ENCODE measurements at places on chromosomes 11 and 22.

DNA sequence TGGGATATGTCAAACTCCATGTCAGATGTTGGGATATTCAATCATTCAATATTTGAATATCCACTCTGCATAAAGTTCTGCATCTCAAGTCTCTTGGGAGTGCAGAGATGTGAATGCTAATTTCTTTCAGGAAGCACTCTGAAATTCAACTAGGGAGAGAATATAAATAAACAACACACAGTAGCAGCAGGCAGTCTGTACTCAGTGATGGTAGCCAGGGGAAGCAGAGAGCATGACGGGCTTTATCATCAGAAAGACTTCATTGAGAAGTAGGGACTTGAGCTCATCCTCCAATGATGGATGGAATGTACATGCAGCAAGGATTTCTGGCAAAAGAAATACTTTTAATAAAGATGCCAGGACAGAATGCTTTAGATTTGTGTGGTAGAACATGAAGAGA, 9.8 kb upstream of the TEAD1 start:
- no peak for DNase-seq

DNA sequence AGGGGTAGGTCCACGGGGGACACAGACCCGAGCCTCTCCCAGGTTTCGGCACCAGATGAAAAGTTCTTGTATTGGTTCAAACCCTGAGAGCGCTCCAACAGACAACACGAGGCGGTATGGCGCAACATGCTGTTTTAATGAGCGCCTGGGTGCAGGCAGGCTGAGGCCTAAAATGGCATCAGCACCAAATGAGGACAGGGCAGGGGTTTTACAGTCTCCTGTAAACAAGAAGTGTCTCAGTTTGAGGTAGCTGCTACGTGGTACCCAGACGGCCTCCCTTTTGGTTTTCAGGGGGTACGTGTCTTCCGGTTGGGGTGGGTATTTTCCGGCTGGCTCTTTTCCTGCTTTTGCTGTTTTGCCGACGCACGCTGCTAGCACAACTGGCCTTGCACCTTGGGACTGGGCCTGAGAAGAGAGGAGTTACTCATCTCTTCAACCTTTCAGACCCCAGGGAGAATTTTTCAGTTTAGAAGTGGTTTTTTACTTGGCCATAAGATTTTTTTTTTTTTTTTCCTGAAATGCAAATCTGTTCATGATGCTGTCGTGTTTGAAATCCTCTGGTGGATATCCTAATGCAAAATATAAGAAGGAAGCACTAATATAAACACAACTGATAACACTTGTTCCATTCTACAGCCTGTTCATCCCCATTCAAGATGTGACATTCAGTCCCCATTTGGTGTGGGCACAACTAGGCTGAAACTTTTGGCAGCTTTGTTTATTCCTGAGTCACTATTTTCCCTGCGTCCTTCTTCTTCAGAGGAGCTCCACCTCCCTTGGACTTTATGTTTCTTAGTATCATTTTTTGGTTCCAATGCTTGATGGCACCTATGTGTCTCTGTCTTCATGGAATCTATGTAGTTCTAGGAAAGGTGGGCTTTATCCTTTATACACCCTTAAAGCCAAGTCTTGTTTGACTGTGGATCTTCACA, 6.5 kb downstream of the PPFIBP2 start:
- no peak for DNase-seq

GRCh38 chr11:117217141-117218084, 14.5 kb downstream of the PCSK7 start:
- no peak for DNase-seq

DNA sequence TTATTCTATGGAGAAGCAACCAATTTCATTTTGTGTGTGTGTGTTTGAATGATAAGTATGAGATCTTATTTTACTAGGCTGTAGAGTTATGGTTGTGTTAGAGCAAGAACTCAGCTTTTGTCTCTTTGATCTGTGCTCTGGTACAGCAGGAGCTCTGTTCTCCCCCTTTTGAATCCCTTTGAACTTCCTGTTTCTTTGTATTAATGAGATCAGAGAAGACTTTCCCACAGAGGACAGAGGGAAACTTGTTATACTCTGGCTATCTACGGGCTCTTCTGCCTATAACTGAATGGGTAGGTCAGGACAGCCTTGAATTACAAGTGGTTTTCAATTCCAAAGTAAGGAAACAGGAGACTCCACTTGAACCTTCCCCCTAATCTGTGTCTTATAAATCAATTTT, 1015.0 kb upstream of the RAG2 start:
- no peak for DNase-seq

DNA sequence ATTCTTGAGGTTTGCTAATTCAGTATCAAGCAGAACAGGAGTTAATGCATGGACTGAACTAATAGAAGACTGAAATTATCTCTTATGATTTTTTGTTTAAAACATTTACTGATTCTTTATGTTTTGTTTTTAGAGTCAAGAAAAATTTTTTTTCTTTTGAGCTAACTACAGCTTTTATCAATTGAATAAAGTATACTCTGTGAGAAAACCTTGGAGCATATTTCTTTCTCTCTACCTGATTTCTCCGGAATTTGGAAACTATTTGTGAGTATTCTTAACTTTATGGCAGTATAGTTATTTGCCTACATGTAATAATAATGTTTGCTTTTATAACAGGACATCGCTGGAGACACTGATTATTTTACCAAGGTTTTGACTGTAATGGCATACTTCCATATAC, 18.1 kb upstream of the CRTAM start:
- no peak for DNase-seq

- DNase-seq, result no peak
Measured at GRCh38 chr22:27853424-27853823, 51.9 kb upstream of the MN1 start.

GRCh38 chr11:76371170-76371569, 9.8 kb downstream of the THAP12 start:
- peak; percentile 12 for DNase-seq

- DNase-seq, result no peak
Measured at GRCh38 chr11:11513422-11513821, 108.4 kb downstream of the GALNT18 start.

DNA sequence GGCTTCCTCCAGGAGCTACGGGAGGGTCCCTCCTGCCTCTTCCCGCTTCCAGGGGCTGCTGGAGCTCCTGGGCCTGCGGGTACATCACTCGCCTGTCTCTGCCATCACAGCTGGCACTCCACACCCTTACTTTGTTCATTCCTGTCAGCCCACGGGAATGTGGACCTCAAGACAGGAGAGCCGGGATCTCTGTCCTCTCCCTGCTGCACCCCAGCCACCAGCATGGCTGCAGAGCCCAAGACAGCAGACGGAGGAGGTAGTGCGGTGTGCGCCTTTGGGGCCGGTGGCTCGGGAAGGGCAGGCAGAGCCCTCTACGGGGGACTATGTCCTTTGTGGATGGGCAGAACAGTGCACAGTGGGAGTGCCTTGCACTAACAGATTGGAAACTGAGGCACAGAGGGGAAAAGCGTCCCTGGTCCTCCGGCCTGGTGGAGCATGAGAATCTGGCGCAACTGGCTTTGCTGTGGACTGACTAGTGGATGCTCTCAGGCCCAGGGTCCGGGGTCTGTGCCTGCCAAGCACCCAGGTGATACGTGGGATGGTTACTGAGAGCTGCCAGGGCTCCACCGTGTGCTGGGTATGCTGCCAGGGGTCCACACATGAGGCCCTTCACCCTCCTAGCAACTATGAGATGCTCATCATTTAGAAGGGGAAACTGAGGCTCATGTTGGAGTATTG, 47.3 kb downstream of the IGF2 start:
- no peak for DNase-seq

- no peak for DNase-seq
Measured at GRCh38 chr22:32682990-32683389, 118.5 kb upstream of the TIMP3 start.

DNA sequence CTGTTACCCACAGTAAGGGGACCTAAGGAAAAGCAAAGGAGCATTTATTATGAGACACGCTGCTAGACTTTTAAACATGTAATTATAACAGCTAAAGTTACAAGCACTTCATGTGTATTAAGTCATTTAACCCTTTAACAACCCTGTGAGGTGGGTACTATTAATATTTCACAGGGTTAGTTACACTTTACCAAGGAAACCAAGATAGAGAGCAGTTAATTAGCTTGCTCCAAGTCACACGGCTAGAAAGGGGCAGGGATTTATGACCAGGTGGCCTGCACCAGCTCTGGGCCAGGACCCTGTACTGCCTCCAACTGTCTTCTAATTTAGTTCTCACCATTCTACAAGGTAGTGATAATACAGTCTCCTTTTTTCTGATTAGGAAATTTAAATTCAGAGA, 74.9 kb downstream of the RPL27A start:
- DNase-seq, result no peak

Measured in stimulated activated CD4-positive, alpha-beta T cell treated with anti-CD3 and anti-CD28 coated beads, Interleukin-12 subunit alpha, Interleukin-12 subunit beta, amount 100 ng/mL, for 24 hours (primary cell).